ENCODE measurements at places on chromosomes 12 and 14. TPM values are rescaled to one million over a fixed set of nuclear protein-coding genes. Genes with fewer than 3 reads are reported as not detected.

DNA sequence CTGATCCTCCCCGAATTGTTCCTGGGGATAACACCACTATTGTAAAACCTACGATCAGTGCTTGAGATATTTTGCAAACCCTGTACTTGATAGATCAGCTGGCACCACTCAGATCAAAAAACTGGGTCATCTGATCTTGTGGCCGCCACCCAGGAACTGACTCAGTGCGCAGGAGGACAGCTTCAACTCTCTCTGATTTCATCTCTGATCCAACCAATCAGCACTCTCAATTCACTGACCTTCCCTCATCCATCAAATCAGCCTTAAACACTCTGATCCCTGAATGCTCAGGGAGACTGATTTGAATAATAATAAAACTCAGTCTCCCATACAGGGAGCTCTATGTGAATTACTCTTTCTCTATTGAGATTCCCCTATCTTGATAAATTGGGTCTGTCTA, 4.2 kb upstream of the XPOT start:
- H3K36me3 ChIP-seq, result peaks cover 3% of the 10 kb centered on the region
- no peak overlapping the region for H3K4me3 ChIP-seq
- no peak overlapping the region for H3K27ac ChIP-seq
- no peak for DNase-seq

GRCh38 chr12:1795221-1795784, 25.1 kb upstream of the LRTM2 start:
- no peaks in the 10 kb centered on the region for H3K36me3 ChIP-seq
- H3K27ac ChIP-seq, result peak overlapping the region; percentile 66
- DNase-seq, result no peak
- peak overlapping the region; percentile 87 for H3K4me3 ChIP-seq
- H3K4me1 ChIP-seq, result peaks cover 24% of the 10 kb centered on the region

DNA sequence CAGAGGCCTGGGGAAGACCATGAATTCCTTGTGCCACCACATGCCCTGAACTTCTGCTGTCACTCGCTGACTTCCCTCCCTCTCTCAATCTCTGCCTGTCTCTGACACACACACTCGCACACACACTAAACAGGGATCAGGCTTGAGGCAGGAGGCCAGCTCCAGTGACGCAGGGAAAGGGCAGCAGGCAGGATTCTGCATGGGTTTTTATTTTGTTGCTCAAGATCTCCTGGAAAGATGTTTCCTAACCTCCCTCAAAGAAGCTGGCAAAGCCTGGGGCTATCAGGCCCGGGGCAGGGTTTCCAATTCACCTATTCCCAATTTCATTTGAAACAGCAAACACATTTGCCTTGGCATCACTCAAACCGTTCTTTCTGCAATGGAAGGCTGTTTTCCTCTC, 27.7 kb upstream of the PEX5 start:
- no peak for DNase-seq
- H3K27me3 ChIP-seq, result peaks cover 11% of the 10 kb centered on the region
- no peak overlapping the region for H3K27ac ChIP-seq

DNA sequence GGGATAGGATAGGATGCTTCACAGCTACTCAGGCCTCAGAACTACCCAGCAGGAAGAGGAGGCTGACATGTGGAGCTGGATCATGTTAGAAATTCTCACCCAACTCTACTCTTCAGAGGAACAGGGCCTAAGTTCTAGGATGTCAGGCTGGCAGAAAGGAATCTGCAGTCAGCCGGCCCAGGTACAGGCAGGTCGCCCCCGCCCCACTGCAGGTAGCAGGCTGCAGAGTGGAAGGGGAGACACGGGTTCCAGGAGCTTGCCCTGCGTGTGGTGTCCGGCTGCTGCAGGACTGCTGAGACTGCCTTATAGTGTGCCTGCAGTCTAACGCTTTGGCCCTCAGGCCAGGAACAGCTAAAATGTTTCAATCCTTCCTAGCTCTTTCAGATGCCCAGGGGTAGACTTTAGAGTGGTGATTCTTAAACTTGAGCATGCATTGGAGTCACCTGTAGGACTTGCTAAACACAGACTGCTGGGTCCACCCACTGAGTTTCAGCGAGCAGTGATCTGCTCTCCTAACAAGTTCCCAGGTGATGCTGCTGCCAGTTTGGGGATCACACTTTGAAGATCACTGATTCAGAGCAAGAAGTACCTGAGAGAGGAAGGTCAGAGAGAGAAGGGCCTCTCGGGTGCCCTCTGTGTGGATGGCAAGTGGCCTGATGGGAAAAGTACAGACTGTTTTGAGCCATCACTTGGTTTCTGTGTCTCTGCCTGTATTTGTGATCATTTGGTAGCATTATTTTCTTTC, 153.6 kb downstream of the PPM1H start:
- H3K4me1 ChIP-seq, result peaks cover 7% of the 10 kb centered on the region
- DNase-seq, result no peak
- H3K4me3 ChIP-seq, result no peak overlapping the region

DNA sequence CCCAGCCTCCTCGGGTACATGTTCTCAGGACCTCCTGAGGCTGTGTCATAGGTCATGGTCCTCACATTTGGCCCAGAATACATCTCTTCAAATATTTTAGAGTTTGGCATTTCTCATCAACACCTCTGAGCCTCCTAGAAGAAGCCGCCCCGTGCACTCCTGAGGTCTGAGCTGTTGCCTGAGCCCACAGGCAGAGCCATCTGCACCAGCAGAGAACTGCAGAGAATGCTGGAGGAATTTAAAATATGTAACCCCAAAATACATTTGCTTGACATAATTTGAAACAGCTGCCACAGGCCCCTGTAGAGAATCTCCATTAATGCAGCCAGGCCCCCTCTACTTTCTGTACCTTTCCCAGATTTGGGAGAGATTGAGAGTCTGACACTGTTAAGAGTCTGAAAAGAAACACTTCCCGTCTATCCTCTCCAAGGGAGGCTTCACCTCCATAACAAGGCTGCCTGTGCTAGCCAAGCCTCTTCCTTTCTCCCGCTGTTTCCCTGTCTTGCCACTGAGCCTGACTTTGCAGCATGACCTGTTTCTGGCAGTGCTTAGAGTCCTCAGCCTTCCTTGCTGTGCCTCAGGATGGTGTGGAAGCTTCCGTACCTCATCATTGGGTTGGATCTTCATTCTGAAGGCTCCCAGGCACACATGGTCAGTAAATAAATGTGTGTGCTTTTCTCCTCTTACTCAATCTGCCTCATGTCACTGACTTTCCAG, 95.4 kb upstream of the SFSWAP start:
- H3K27me3 ChIP-seq, result peaks cover 13% of the 10 kb centered on the region
- no peak overlapping the region for H3K27ac ChIP-seq
- no peak overlapping the region for H3K4me3 ChIP-seq
- no peaks in the 10 kb centered on the region for H3K36me3 ChIP-seq

GRCh38 chr12:45483571-45483970, 245.9 kb upstream of the ARID2 start:
- H3K4me1 ChIP-seq, result no peaks in the 10 kb centered on the region
- no peaks in the 10 kb centered on the region for H3K36me3 ChIP-seq
- H3K27ac ChIP-seq, result no peak overlapping the region

GRCh38 chr12:15165012-15165659, 56.1 kb downstream of the RERG start:
- H3K27ac ChIP-seq, result no peak overlapping the region
- no peak overlapping the region for H3K4me3 ChIP-seq
- no peaks in the 10 kb centered on the region for H3K36me3 ChIP-seq
- no peak for DNase-seq
- no peaks in the 10 kb centered on the region for H3K4me1 ChIP-seq

GRCh38 chr12:102876883-102877282, 40.2 kb downstream of the PAH start:
- no peak for DNase-seq
- H3K4me1 ChIP-seq, result peaks cover 5% of the 10 kb centered on the region
- H3K36me3 ChIP-seq, result no peaks in the 10 kb centered on the region
- peaks cover 2% of the 10 kb centered on the region for H3K27me3 ChIP-seq

GRCh38 chr12:5489760-5490406, 58.0 kb downstream of the NTF3 start:
- no peaks in the 10 kb centered on the region for H3K27me3 ChIP-seq
- no peaks in the 10 kb centered on the region for H3K4me1 ChIP-seq
- no peak for DNase-seq
- H3K36me3 ChIP-seq, result no peaks in the 10 kb centered on the region
- H3K4me3 ChIP-seq, result no peak overlapping the region

GRCh38 chr14:40365305-40365704, 933.1 kb upstream of the FBXO33 start:
- no peak for DNase-seq
- H3K27me3 ChIP-seq, result no peaks in the 10 kb centered on the region
- no peaks in the 10 kb centered on the region for H3K36me3 ChIP-seq
- H3K4me1 ChIP-seq, result no peaks in the 10 kb centered on the region
- no peak overlapping the region for H3K27ac ChIP-seq

DNA sequence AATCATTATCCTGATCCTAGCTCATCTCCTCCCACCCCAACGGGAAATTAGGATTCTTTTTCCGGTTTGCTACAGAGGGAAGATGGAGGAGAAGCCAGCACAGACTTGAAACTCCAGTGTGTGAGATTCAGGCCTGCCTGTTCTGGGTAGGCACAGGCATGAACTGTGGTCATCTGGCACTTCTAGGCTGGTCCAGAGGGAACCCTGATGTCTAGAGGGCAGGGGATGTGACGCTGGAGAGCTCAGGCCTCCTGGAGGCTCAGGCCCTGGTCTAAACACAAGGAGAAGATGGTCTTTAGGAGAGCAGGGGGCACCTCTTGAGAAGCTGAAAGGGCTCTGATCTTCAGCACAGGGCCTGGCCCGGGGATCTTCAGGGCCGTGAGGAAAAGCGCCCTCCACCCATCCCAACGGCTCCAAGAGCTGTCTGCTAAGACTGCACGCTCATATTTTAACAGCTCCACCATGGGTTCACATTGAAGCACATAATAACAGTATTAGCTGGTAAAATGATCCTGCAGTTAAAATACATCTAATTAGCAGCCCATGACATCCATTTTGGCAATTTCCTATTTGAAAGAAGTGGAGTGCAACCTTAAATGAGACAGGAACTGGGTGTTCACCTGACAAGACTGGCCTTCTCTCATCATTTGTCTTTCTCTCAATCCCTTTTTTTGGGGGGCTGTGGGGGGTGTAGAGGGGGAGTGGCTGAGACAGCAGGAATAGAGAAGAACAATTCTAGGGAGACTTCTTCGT, 35.4 kb downstream of the BCL11B start:
- DNase-seq, result no peak
- peaks cover 22% of the 10 kb centered on the region for H3K36me3 ChIP-seq
- H3K27me3 ChIP-seq, result no peaks in the 10 kb centered on the region
- peaks cover 95% of the 10 kb centered on the region for H3K4me1 ChIP-seq

DNA sequence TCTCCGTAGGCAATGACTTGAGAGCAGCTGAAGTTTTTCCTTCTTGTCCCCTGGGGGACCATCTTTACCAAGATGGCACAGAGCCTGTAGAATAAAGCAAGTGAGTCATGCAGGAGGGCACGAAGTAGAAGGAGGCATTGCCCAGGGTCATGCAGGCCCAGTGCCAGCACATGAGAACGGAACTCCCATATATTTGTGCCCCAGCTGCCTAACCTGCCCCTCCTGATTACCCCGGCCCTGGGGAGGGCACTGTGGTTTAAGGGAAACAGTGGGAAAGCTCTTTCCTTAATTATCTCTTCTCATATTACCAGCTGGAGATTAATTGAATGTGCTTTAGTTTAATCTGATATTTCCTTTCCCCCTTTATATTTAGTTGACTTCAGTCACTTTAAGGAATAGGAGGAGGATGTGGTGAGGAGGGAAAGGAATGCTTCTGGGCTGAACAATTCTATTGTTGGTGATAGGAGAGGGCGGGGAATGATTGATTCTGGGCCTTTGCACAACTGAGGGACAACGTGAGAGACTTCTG, 51.9 kb downstream of the RASSF8 start:
- no peak overlapping the region for H3K4me3 ChIP-seq
- H3K27me3 ChIP-seq, result no peaks in the 10 kb centered on the region
- no peaks in the 10 kb centered on the region for H3K36me3 ChIP-seq
- H3K27ac ChIP-seq, result no peak overlapping the region

- peaks cover 30% of the 10 kb centered on the region for H3K4me1 ChIP-seq
- H3K27me3 ChIP-seq, result peaks cover 2% of the 10 kb centered on the region
- peak overlapping the region; percentile 98 for H3K4me3 ChIP-seq
- H3K36me3 ChIP-seq, result peaks cover 2% of the 10 kb centered on the region
- peak; percentile 6 for DNase-seq
- peak overlapping the region; percentile 90 for H3K27ac ChIP-seq
Observed at GRCh38 chr14:31419967-31420318, 407 bp downstream of the HEATR5A start.

- H3K36me3 ChIP-seq, result no peaks in the 10 kb centered on the region
- no peak overlapping the region for H3K4me3 ChIP-seq
- DNase-seq, result no peak
- H3K27me3 ChIP-seq, result peaks cover 68% of the 10 kb centered on the region
- peaks cover 10% of the 10 kb centered on the region for H3K4me1 ChIP-seq
Observed at GRCh38 chr12:2057041-2057794, 4.4 kb downstream of the CACNA1C start.

- DNase-seq, result peak; percentile 64
- H3K4me1 ChIP-seq, result peaks cover 43% of the 10 kb centered on the region
- H3K4me3 ChIP-seq, result peak overlapping the region; percentile 79
- peaks cover 5% of the 10 kb centered on the region for H3K36me3 ChIP-seq
- peaks cover 21% of the 10 kb centered on the region for H3K27me3 ChIP-seq
Observed at GRCh38 chr12:6764011-6764828, 1.9 kb upstream of the PTMS start.

IL22 gene
- 3.4 TPM for total RNA-seq

MBIP gene
- total RNA-seq, result 29.4 TPM

INHBE gene
- 0.22 TPM for total RNA-seq

DNAH10 gene
- 0.31 TPM for total RNA-seq

KRT78 gene
- total RNA-seq, result not detected

CCDC175 gene
- not detected for total RNA-seq

All from activated T-helper 1 cell treated with anti-CD3 and anti-CD28 coated beads, Interleukin-12 subunit alpha, Interleukin-12 subunit beta, Interleukin-2, Interleukin-4 antibody, amounts not matched to agents 30 ng/mL and 10 ng/mL and 1 ng/mL, durations not matched to agents 14 hours and 24 hours and 36 hours (primary cell).